ENCODE measurements at places on chromosomes 2 and 18.
A peak's percentile ranks its signal among the peaks of the same experiment; 100 is the strongest.

DNA sequence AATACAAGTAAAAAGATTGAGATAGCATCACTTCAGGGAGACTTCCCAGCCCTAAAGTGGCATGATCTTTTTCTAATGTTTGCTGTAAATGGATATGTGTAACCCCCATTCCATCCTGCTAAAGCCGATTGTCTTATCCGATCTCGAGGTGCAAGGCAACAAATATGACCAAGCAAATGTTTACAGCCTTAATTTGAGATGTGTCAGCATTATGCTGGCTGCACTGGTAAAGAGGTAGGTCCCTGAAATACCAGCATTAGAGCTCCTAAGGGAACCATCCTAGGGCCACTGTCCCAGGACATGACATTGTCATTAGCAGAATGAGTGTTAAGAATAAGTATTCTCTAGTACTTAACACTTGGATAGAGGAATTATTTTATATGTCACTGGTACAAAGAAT lies 108.4 kb downstream of the EPC2 start:
- no peak for DNase-seq

GRCh38 chr2:78592491-78592890 lies 433.0 kb upstream of the REG3G start:
- no peak for DNase-seq

DNA sequence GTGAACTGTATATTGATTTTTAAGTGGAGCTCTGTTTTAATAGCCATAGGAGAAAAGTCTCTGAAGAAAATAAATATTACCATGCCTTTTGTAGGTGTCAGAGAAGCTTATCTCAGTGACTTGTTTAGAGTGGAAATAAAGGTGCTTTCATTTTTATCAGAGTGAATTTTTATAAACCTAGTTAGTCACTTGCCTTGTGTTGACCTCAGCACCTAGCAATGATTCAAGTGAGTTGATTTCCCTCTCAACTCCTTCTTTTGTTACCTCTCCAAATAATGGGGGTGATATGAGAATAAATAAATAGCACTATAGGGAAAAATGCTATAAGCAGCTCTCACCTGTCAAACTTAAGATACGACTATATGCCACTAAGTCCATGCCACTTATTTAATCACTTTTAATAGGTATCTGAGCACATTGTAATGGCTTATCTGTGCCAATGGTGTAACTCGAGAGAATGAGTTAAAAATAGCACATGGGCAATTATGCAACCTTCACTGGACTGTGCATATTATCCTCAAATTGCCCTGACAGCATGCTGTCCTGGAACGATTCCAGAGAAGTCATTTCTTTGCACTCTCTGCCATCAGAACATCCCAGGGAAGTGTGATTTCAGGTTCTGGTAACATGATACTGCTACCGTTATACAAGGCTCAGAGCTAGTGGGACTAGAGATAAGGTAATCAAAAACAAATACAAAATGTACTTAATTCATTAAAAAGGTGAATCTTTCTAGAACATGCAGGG lies 290.8 kb downstream of the CCDC85A start:
- no peak for DNase-seq

DNA sequence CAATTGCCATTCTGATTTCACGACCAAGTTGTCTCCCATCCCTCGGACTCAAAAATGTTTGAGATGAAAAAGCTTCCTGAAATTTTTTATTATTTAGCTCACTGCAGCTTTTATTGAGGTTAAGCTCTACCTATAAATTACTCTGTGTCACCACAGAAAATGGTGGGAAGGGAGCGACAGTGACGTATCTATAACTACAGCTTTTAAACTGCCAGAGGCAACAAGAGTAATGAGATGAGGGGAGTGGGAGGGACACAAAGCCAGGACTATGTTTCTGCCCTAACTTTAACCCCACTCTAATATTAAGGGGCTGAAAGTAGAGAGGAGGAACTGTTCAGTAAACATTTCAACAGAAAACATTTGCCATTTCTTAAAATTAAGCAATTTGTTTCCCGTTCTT lies 37.4 kb downstream of the SMAD2 start:
- DNase-seq = no peak

DNA sequence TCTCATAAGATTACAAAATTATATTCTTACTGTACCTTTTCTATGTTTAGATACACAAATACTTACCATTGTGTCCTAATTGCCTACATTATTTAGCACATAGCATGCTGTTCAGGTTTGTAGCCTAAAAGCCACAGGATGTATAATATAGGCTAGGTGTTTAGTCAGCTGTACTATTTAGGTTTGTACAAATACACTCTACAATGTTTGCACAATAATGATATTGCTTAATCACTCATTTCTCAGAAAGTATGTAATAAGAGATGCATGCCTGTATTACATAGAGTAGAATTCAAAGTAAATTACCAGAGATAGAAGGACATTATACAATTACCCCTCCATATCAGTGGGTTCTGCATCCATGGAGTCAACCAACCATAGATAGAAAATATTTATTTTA lies 201.1 kb upstream of the COL3A1 start:
- DNase-seq = no peak

- no peak for DNase-seq
These were observed 12.4 kb upstream of the XPO1 start for GRCh38 chr2:61550375-61551209.

GRCh38 chr2:108825736-108826135 lies 39.2 kb downstream of the CCDC138 start:
- no peak for DNase-seq

GRCh38 chr2:127542231-127542630 lies 6.7 kb downstream of the MYO7B start:
- no peak for DNase-seq

GRCh38 chr2:10792660-10793400 lies 19.8 kb downstream of the PDIA6 start:
- no peak for DNase-seq

GRCh38 chr18:48777744-48778116 lies 173.0 kb downstream of the SMAD7 start:
- peak; percentile 76 for DNase-seq

DNA sequence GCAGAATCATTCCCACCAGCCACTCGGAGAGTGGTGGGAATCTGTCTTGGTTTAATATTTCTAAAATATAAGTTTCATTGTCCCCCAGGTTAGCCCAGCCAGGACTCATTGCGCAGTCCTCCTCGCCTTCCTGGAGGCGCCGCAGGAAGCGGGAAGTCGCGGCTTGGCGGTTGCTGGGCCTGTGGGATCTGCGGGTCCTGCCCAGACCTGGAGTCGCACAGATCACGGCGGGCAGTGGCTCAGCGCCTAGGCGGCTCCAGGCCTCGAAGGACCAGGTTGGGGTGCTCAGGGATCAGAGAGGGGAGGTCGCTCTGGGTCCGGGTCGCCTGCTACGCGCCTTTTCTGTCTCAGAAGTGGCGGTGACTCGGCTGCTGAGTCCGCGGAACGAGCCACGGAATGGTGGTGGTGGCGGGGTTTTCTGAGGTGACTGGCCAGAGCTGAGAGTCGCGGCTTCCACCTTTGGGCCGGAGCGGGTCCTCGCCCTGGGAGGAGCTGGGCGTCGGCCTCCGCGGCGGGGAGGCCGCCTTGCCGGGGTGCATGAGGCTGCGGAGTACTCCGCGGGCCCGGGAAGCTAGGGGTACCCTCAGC lies 2.6 kb downstream of the HOXD3 start:
- no peak for DNase-seq

GRCh38 chr18:41353777-41354528 lies 601.1 kb upstream of the PIK3C3 start:
- DNase-seq = no peak

DNA sequence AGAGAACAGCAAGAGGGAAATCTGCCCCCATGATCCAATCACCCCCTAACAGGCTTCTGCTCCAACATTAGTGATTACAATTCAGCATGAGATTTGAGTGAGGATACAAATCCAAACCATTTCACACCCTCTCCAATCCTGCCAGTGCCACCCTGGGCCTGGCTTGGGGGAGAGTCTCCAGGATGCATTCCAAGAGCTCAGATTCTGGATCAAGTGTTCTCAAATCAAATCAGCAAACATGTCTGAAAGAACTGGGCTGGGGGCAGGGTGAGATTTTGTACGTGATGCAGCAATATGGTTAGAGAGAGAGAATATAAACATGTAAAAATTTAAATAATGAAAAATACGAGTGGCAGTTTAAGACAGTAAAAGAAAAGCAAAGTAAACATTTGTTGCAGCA lies 2100.9 kb upstream of the CELF4 start:
- no peak for DNase-seq

GRCh38 chr18:62280786-62281185 lies 44.3 kb upstream of the TNFRSF11A start:
- no peak for DNase-seq

- no peak for DNase-seq
These were observed 18.3 kb downstream of the ARHGEF33 start for GRCh38 chr2:38907743-38908562.

DNA sequence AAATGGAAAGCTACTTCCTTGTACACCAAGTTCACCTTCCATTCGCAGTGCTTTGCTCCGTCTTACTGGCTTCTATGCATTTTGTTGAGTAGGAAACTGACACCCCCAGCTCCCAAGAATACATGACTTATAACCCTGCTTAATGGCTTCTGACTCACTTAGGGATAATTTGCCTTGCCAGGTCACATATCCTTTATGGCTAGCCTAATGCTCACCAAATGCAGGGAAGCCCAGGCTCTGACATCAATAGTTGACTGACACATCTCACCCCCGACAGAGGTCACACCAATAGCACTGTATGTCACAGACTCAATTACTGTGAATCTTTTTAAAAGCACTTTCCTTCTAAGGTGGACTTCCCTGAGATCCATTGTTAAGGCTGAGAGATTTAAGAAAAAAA lies 147.2 kb downstream of the DTNA start:
- no peak for DNase-seq

DNA sequence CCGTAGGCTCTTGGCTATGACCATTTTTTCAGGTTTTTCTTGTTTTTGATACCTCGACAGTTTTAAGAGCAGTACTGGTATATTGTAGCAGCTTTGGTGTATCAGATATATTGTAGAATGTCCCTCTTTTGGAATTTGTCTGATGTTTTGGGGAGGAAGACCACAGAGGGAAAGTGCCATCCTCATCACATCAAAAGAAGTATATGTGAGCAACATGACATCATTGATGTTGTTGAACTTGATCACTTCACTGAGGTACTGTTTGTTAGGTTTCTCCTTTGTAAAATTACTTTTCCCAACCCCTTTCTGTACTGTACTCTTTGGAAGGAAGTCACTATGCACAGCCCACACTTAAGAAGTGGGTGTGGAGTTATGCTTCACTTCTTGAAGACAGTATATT lies 41.0 kb downstream of the EML4 start:
- DNase-seq = no peak

- no peak for DNase-seq
These were observed 297.4 kb upstream of the GCFC2 start for GRCh38 chr2:76008001-76008702.

- DNase-seq = no peak
These were observed 133.7 kb upstream of the RASGRP3 start for GRCh38 chr2:33342705-33343104.

DNA sequence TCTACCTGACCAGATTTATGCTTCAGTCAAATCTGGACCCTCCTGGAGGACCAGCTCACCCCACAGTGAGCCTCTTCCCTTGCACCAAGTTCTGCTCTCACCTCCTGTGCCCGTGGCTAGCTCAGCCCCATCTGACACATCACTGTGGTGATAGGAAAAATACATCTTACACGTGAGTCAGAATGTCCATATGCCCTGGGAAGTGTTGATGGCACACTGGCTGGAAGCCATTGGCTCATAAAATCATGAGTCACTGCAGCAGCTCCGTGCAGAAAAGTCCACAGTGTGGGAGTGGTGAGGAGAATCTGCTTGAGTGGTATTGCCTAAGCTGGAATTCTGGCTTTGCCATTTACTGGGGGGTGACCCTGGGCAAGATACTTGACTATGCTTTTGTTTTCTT lies 42.6 kb upstream of the RAPGEF4 start:
- peak; percentile 68 for DNase-seq

DNA sequence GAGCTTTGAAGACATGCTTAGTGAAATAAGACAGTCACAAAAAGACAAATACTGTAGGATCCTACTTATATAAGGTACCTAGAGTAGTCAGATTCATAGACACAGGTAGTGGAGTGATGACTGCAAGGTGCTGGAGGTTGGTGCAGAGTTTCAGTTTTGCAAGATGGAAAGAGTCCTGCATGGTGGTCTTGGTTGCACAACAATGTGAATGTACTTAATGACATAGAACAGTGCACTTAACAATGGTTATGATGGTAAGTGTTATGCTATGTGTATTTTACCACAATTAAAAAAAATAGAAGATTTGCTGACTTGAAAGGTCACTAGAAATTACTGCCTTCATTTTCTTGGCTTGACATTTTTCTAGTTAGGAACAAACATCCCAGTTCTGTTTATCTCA lies 9.5 kb downstream of the CERS6 start:
- no peak for DNase-seq

DNA sequence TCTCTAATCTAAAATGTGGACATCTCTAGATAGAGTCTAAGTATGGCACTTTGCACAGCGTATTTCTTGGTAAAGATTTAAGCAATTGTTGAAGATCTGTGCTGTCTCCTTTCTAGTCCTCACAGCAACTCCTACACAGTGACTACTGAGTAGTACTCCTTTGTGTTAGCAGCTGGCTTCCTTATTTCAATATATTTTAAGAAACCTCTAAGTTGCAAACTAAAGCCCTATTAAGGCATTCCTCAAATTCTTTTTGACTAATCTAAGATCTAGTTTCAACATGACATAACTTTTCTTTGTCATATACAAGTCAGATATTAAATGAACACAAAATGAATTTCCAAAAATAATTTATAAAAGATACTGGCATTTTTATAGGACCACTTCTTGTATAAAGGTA lies 121.8 kb upstream of the DNAJC10 start:
- no peak for DNase-seq

GRCh38 chr2:62473246-62473827 lies 32.7 kb downstream of the TMEM17 start:
- no peak for DNase-seq

- no peak for DNase-seq
These were observed 96.9 kb downstream of the PHLPP1 start for GRCh38 chr18:62812242-62812641.

DNA sequence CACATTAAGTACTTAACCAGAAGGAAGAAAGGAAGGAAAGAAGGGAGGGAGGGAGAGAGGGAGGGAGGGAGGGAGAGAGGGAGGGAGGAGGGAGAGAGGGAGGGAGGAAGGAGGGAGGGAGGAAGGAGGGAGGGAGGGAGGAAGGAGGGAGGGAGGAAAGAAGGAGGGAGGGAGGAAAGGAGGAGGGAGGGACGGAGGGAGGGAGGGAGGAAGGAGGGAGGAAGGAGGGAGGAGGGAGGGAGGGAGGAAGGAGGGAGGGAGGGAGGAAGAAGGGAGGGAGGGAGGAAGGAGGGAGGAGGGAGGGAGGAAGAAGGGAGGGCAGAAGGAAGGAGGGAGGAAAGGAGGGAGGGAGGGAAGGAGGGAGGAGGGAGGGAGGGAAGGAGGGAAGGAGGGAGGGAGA lies 363.3 kb downstream of the MBD2 start:
- DNase-seq = no peak

DNA sequence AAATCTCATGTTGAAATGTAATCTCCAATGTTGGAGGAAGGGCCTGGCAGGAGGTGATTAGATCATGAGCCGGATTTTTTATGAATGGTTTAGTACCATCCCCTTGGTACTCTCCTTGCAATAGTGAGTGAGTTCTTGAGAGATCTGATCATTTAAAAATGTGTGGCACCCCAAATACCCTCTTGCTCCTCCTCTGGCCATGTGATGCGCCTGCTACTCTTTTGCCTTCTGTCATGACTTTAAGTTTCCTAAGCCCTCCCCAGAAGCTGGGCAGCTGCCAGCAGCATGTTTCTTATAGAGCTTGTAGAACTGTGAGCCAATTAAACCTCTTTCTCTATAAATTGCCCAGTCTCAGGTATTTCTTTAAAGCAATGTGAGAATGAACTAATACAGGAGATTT lies 72.6 kb upstream of the FIGN start:
- no peak for DNase-seq
